Naive thymus-derived CD8-positive, alpha-beta T cell (primary cell): ENCODE measurements at places on chromosomes 5 and 9. TPM values are rescaled to one million over a fixed set of nuclear protein-coding genes. Genes with fewer than 3 reads are reported as not detected.

CEMIP2 gene
- total RNA-seq = 71.9 TPM

SLC36A3 gene
- total RNA-seq = not detected

MRPS2 gene
- total RNA-seq = 32.6 TPM

PTGS1 gene
- 0.60 TPM for total RNA-seq

ITGA1 gene
- total RNA-seq = 3.9 TPM
